ENCODE measurements at places on chromosomes 5 and 9. TPM values are rescaled to one million over a fixed set of nuclear protein-coding genes. Genes with fewer than 3 reads are reported as not detected.

GRCh38 chr9:8832955-8833354, 1033.4 kb upstream of the DMAC1 start:
- DNase-seq: no peak
- H3K4me3 ChIP-seq: no peak overlapping the region
- no peak overlapping the region for H3K27ac ChIP-seq
- H3K4me1 ChIP-seq: no peaks in the 10 kb centered on the region
- no peaks in the 10 kb centered on the region for H3K36me3 ChIP-seq

DNA sequence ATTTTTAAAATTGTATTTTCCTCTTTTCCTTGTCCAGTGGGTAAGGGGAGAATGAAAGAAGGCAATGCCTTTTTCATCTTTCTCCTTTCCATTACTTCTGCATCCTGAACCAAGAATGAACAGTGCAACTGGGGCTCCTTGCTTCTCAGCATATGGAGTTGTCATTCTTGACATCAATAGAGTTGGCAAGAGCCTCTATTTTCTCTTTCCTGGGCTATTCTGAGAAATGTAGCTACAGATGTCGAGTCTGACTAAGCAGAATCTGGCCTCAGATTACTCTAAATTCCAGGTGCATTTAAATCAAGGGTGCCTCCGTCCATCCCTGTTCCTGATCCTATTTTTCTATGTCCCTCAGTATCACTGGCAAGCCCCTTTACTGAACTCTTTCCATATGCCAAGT, 244.8 kb downstream of the GLIS3 start:
- H3K4me1 ChIP-seq: no peaks in the 10 kb centered on the region
- H3K4me3 ChIP-seq: no peak overlapping the region
- DNase-seq: no peak

- H3K4me1 ChIP-seq: no peaks in the 10 kb centered on the region
- no peak overlapping the region for H3K4me3 ChIP-seq
- no peaks in the 10 kb centered on the region for H3K27me3 ChIP-seq
- H3K27ac ChIP-seq: no peak overlapping the region
- DNase-seq: no peak
These were observed 572.1 kb upstream of the DMAC1 start for GRCh38 chr9:8371686-8372085.

GRCh38 chr5:125140855-125141254, 394.4 kb upstream of the ZNF608 start:
- no peaks in the 10 kb centered on the region for H3K4me1 ChIP-seq
- DNase-seq: no peak
- no peak overlapping the region for H3K27ac ChIP-seq
- H3K27me3 ChIP-seq: no peaks in the 10 kb centered on the region

GRCh38 chr5:1199649-1200494, 1.5 kb upstream of the SLC6A19 start:
- no peak overlapping the region for H3K27ac ChIP-seq
- H3K4me1 ChIP-seq: no peaks in the 10 kb centered on the region
- no peak overlapping the region for H3K4me3 ChIP-seq
- H3K27me3 ChIP-seq: no peaks in the 10 kb centered on the region
- no peak for DNase-seq
- no peaks in the 10 kb centered on the region for H3K36me3 ChIP-seq

DNA sequence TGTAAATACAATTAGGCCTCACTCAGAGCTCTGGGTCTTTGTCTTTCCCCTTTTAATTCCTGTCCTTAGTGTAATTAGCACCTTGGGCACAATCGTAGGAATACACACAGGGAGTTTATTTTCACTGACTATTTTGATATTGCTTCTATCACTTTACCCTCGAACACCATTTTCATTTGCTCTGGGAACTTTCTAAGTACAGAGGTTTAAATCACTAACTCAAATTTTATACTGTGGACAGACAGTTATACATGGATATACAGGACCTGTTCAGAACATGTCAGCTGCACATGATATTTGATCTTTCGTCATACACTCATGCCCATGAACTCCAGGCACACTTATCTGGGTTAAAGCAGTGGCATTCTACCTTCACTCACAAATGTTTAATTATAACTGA, 217.8 kb upstream of the TMEM161B start:
- peaks cover 2% of the 10 kb centered on the region for H3K27me3 ChIP-seq
- no peaks in the 10 kb centered on the region for H3K4me1 ChIP-seq
- DNase-seq: no peak

DNA sequence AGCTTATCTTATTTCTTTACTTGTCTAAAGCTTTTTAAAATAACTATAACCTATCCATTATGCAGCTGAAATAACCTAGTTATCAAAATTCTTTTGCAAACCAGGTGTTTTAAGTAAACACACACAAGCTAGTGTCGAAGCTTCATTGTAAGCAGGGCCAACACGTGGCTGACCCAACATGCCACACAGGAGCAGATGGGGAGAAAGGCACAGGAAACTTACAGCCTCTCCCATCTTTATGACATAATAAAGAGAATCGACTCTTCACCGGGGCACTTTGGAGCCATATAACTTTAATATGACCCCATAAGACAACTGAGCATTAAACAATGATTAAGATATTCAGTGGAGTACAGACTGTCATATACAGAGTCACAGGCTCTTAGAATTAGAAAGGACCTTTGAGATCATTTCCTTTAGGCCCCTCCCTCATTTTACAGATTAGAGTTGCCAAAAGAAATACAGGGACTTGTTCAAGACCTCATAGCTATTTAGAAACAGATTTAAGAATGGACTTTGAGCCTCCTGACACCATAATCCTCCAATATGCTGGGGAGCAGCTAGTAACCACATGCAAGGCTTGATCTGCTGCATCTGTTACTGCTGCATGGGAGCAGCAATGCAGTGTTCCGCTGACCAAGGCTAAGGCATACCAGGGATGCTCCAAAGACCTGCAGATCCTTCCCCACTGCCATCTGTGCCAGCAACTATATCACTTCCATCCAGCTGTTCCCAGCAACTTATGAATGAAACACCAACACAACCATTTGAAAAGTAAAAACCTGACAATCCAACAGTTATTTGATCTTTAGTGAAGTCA, 75.4 kb downstream of the RASEF start:
- no peaks in the 10 kb centered on the region for H3K27me3 ChIP-seq
- DNase-seq: no peak
- no peak overlapping the region for H3K4me3 ChIP-seq
- no peaks in the 10 kb centered on the region for H3K4me1 ChIP-seq
- H3K27ac ChIP-seq: no peak overlapping the region
- no peaks in the 10 kb centered on the region for H3K36me3 ChIP-seq

DNA sequence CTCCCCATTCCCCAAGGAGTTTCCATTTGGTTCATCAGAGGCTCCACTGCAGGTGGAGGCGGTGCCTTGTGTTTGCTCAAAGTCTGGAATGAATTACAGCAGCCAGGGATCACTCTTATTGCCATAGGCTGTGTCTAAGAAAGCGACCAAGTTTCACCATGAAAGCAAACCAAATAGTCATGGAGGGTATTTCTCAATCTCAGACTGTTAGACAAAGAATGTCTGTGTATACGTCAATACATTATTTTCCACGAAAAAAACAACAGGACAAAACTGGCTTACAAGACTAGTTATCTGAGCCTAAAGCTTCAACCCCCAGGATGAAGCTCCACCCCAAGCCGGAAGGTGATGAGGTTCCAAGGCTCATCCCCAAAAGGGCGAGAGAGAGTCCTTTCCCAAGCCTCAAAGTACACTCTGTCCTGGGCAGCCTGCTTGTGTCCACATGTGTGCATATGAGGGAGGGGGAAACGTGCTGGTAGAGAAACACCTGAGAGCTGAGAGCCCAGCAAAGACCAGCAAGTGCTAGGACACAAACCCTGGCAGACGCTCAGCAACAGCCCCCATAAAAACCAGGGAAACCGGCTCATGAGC, 4.3 kb downstream of the B4GALT1 start:
- peak overlapping the region; percentile 91 for H3K27ac ChIP-seq
- no peaks in the 10 kb centered on the region for H3K27me3 ChIP-seq
- DNase-seq: no peak
- H3K4me3 ChIP-seq: no peak overlapping the region
- peaks cover 24% of the 10 kb centered on the region for H3K36me3 ChIP-seq

TICAM2 gene
- total RNA-seq: 2.5 TPM

SPINK7 gene
- not detected for total RNA-seq

LIX1 gene
- not detected for total RNA-seq

PKD2L2 gene
- total RNA-seq: 0.30 TPM
